Lung (tissue), 17 donors: ENCODE measurements at places on chromosomes 6 and 20. TPM values are rescaled to one million over a fixed set of nuclear protein-coding genes. Genes with fewer than 3 reads are reported as not detected.
A peak's percentile ranks its signal among the peaks of the same experiment; 100 is the strongest.

DNA sequence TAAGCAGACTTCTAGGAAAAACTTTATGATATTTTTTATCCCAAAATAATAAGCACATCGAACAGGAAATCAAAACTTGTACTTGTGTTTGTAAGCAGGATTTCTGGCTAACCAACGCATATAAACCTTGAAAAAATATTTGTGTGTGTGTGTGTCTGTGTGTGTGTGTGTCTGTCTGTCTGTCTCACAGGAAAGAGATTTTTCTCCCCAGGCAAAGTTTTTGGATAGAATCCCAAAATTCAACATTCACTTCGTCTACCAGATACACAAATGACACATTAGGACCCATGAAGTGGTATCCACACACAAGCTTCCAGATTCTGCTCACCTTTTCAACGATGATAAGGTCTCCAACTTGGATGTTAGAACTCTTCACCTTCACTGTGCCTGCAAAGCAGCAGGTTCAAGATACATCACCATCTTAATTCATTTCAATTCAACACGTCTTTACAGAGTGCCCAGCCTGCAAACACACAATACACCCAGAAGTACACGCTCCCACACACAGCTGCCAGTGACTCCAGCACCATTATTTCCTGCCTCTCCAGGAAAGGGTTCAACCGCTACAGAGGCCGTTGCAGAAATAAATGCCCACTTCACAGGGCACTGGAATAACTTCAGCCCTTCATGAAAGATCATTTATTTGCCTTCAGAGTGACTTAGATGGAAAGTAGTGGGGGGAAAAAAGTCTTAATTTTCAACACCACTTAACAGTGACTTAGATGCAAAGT lies 70.9 kb downstream of the ATP9A start:
- DNase-seq: peak; percentile 43

- no peak for DNase-seq
These were observed 629.1 kb downstream of the MMUT start for GRCh38 chr6:48833916-48834315.

DNA sequence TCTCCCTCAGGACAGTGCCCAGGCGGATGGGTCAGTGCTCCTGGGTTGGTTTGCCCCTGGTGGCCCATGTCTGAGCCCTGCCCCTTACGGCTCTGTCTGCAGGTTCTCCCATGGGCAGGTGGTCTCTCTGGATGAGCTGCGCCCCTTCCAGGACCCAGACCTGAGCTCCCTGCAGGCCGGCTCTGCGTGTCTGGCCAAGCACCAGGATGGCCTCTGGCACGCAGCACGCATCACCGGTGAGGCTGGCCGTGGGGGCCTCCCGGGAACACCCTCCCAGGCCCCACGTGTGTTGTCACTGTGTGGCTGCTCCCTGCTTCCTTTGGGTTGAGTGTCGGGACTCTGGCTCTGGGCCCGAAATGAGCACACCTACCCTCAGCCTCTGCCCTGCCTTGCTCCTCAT lies 3.3 kb upstream of the LIME1 start:
- DNase-seq: no peak

GRCh38 chr20:44896583-44896982 lies 11.1 kb downstream of the YWHAB start:
- no peak for DNase-seq

Gene ABRACL
- polyA plus RNA-seq: 47.6 TPM

Gene FKBP5
- 27.7 TPM for polyA plus RNA-seq

Gene GGTLC1
- 6.4 TPM for polyA plus RNA-seq
